ENCODE measurements at places on chromosomes 3 and 15.

GRCh38 chr15:85482894-85483293 is 102.5 kb downstream of the AKAP13 start:
- DNase-seq = no peak

- peak; percentile 85 for DNase-seq
These were observed 28.3 kb upstream of the MASP1 start for GRCh38 chr3:187319699-187320302.

DNA sequence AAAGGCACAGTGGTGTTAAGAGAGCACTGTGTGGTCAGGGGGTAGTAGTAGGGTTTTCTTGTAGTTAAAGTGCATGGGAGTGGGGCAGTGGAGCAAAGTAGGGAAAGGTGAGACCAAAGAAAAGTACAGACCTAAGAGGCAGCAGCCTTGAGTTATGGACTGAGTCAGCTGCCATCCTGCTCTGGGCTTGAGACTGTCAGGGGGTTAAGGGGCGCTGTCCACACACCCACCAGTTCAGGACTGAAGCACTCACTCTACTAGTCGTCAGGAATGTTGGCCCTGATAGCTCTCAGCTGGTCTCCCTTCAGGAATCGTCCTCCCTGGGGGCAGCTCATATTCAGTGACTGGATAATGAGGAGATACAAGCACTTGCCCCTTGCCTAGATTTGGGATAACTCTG is 7.9 kb downstream of the CCR4 start:
- DNase-seq = peak; percentile 57

- no peak for DNase-seq
These were observed 354.5 kb upstream of the SOX14 start for GRCh38 chr3:137409584-137409983.
